ENCODE measurements at places on chromosomes 1 and 21.

GRCh38 chr21:15679630-15680029, 50.2 kb upstream of the USP25 start:
- no peak for DNase-seq

- DNase-seq: no peak
Measured at GRCh38 chr1:208533746-208534598, 289.8 kb upstream of the PLXNA2 start.

DNA sequence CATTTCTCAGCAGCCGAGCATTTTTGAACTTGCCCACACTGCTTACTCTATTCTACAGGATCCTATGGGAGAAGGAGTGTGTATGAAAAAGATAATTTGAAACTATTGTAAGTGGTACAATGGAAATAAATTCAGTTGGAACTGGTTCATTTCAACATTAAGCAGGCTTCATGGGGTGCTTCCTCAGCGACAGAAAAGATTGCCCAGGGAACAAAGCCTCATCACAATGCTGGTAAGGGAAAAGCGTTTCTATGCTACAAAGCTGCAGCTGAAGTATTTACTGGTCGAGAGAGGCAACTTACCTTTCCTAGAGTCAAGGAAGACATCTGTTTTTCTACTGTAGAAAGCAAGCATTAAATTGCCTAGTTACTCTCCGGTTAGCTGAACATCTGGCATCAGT, 568.2 kb upstream of the ZP4 start:
- no peak for DNase-seq

- DNase-seq: peak; percentile 55
Measured at GRCh38 chr1:41827991-41828570, 90.6 kb downstream of the HIVEP3 start.

GRCh38 chr1:170481000-170481399, 51.0 kb upstream of the GORAB start:
- DNase-seq: no peak

DNA sequence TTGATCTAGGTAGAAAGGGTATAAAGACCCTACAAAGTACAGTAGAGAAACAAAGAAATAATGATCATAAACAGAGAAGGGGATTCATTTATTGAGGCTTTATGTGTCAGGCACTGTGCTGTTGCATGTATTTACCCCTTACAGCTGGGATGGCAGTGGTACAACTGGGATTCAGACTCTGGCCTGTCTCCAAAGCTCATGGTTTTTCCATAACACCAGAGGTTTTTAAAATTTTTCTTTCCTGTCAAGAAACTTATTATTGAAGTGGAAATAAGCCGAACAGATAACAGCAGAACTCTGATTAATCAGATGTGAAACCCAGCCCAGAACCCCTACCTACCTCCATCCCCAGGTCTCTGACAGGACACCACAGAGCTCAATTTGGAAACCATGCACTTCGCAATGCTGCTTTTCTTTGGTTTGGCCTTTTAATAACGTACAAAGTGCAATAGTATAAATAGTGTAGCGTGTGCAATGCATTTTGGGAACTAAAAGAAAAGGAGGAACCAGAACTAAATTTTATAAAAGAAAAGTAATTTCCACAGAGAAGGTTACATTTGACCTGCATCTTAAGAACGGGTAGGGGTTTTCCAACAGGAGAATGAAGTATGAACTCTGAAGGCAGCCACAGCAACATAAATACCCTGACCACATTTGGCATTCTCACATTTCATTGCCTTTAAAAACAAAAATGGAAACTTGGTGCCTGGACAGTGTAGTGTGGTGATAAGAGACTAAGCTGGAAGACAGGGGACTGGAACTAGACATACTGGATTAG, 92.0 kb upstream of the S1PR1 start:
- DNase-seq: no peak

DNA sequence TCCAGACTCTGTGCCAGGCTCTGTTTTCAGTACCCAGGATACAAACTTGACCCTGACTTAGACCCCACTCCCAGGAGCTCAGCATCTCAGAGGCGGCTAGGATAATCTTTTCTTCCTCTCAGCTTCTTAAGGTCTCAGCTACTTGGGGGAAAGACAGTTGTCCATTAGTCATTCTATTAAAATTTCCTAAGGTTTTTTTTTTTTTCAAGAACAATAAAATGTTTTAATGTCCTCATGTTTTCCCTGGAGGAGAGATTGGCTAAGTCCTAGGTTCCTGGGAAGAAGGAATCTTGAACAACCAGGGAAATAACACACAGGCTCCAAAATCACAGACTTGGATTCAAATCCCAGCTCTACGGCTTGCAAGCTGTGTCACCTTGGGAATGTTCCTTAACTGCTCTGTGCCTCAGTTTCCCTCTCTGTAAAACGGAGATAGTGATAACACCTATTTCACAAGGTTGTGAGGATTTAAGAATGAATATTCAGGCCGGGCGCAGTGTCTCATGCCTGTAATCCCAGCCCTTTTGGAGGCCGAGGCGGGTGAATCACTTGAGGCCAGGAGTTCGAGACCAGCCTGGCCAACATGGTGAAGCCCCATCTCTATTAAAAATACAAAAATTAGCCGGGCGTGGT, 33.0 kb downstream of the CDK18 start:
- peak; percentile 23 for DNase-seq
